ENCODE measurements at places on chromosomes 16 and 17.

DNA sequence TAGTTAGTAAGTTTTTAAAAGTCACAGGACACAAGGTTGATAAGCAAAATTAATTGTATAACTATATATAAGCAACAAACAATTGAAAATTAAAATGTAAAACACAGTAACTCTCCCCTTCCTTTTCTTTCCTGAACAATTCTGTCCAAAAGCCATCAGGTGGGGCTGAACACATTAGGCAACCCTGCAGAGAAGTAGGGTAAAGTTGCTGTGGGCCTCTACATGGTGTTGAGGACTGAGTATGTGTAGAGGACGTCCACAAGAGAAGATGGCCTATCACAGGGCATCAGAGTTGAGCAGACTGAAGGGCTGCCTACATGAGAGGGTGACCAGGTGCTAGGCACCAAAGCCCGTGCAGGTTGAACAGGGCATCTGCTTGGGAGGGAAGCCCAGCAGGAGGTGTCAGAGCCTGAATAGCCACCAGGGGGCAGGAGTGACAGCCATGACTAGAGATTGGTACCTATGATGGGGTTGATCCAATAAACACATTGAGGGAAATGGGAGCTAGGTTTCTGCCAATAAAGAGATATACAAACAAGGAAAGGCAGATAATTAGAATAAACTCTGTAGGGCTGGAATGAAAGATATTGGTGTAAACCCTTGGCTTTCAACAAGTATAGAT, 415.1 kb downstream of the NPIPA8 start:
- DNase-seq, result peak; percentile 21

- peak; percentile 76 for DNase-seq
Observed at GRCh38 chr16:17566075-17566474, 95.3 kb upstream of the XYLT1 start.

DNA sequence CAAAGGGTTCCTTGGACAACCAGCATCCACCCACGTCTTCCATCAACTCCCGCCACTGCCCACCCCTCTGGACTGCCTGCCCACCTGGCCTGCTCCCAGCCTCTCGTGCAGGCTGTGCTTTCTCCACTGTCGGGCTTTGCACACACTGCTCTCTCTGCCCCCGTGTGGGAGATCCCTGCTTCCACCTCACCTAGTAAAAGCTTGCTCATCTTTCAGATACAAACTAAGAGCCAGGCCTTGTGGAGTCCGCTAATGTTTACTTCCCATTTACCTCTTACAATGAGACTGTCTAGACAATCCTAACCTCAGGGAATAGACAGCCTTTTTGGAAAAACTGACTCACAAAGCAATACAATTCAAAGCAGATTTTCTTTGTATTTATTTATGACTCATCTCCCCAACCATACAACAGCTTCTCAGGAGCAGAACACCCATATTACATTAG, 67.6 kb downstream of the USP31 start:
- DNase-seq, result peak; percentile 81

DNA sequence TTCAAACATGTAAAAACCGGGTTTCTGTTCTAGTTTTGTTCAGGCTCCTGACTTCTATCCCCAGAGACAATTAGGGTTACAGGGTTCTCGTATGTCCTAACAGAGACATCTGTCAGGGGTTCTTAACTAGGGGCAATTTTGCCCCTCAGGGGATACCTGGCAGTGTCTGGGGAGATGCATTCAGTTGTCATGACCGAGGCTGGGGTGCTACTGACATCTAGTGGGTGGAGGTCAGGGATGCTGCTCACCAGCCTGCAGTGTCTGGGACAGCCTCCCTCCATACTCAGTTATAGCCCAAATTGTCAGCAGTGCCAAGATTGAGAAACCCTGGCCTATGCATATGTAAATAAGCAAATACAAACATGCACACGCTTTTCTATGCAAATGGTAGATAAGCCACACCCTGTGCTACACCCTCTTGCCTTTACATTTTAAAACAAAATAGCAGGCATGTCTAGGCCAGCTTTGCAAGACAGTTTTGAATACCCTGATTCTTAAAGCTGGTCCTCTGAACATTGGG, 37.4 kb downstream of the CLEC16A start:
- DNase-seq, result peak; percentile 22

GRCh38 chr16:11328172-11329070, 16.8 kb upstream of the RMI2 start:
- peak; percentile 74 for DNase-seq

DNA sequence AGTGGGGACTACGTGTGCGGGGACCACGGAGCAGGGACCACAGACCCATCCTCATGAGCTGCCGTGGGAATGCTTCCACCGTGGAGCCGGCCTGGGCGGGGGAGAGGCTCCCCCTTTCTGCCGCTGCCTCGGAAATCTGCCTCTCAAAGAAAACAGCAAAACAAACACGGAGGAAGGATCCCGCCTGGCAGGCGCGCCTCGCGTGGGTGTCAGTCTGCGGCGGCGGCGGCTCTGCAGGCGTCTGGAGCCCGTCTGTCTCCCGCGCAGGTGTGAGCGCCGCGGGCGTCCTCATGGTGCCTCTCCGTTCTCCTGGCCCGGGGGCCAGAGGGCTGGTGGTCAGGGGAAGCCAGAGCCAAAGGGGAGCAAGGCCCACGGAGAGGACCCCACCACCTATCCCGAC, 27.5 kb downstream of the GSE1 start:
- DNase-seq, result no peak

- no peak for DNase-seq
Observed at GRCh38 chr16:49604602-49605001, 231.0 kb downstream of the C16orf78 start.

DNA sequence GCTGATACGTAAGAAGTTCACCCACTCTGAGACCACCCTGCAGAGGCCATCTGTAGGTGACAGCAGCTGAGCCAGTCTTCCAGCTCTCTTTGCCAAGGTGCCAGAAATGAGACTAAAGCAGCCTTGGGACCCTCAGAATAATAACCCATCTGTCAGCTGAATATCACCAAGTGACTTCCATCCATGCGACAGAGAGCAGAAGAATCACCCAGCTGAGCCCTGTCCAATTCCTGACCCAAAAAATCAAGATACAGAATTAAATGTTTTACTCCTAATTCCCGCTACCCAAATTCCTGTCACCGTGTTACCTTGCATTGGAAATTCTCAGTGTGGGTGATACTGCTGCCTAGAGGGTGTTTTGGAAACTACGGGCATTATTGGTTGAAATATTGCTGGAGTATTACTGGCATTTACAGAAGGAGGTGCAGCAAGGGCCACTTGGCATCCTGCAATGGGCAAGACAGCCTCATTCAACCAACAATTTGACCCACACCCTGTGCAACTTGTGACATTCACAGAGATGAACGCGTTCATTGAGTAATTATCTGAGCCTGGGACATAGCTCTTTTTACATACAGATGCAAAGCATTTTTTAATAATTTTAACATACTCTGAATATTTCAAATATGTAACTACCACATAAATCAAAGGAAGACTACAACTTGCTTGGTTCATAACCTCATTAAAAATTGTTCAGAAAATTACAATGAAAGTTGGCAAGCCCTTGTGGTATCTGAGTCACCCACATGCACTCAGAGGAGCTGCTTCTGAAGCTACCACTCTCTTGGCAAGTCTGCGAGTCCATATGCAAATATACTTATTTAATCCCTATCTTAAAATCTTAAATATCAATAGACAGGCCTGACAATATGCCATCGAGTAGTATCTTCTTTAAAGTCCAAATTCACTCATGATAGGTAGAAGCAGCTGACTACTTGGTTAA, 126.6 kb downstream of the C16orf95 start:
- no peak for DNase-seq

GRCh38 chr16:7231762-7232161, 100.9 kb upstream of the RBFOX1 start:
- DNase-seq, result no peak

DNA sequence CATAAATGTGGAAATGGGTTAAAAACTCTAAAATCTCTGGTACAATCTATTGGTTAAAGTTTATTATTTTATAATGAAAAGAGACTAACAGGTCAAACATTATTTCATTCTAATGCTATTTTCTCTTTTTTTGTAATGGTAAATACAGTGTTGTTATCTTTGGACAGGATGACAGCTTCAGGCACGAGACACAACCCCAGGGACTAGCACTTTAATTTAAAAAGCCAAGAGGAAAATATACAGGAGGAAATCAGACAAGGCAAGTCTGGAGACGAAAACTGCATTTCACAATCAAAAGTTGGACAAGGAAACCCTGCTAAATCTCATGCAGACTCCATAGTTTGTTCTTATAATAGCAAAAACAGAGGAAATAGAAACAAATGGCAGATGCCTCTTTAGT, 589.1 kb upstream of the CDH8 start:
- DNase-seq, result no peak

GRCh38 chr17:436571-436970, 84.0 kb upstream of the RPH3AL start:
- no peak for DNase-seq

- DNase-seq, result peak; percentile 51
Observed at GRCh38 chr16:1723450-1724147, 17.6 kb downstream of the MAPK8IP3 start.

DNA sequence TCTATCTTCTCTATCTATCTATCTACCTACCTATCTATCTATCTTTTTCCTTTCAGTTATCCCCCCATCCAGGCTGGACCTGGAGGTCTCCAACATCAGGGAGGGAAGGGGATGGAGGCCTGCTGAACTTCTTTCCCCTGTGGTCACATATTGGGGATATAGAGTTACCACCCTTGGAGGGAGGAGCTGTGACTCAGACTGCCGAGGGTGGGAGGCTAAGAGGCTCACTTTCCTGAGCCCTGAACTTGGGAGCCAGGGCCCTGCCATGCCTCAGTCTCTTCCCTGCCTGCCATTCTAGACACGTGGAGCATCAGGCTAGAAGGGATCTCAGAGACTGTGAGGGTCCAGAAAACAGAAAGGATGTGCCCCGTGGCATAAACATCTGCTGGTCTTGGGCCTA, 8.4 kb downstream of the LRRC3C start:
- DNase-seq, result no peak

- DNase-seq, result peak; percentile 18
Observed at GRCh38 chr17:30235386-30236296, at the start of gene SLC6A4. Gene SLC6A4, minus strand, starts transcription at chr17:30235697. Its CDS starts 13,739 bp downstream, at chr17:30221958.

DNA sequence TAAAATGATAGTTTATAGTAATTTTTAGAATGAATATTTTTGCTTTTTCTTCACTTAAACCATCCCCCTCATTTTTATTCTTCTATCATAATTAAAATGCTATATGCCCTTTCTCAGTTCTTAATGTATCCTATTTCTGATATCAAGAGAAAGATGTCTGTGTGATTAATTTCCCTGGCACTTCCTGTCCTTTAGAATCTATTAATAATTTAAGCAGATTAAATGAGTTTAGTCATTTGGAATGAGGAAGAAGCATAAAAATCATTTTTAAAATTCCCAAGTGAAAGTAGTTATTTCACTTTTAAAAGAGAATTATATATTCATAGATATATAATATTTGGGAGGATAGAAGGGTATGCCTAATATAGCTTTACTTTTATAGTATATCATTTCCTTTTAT, 27.8 kb upstream of the CDR2 start:
- DNase-seq, result no peak

DNA sequence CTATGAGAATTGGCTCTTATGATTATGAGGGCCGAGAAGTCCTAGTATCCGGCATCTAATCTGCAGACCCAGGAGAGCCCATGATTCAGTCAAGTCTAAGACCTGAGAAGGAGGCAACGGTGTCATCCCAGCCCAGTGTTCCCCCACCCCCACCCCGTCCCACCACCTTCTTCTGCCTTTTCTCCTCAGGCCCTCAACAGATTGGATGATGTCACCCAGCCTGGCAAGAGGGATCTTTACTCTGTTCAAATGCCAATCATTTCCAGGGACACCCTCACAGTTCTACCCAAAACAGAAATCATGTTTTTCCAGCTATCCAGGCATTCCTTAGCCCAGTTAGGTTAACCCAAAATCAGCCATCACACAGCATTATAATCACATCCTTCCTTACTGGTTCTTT, 10.0 kb upstream of the GAA start:
- DNase-seq, result no peak

GRCh38 chr17:82881324-82881823, 41.6 kb upstream of the ZNF750 start:
- DNase-seq, result no peak

GRCh38 chr16:50731130-50731988, 10.5 kb upstream of the CYLD start:
- DNase-seq, result no peak

GRCh38 chr16:24896439-24896838, 50.7 kb downstream of the SLC5A11 start:
- DNase-seq, result no peak

DNA sequence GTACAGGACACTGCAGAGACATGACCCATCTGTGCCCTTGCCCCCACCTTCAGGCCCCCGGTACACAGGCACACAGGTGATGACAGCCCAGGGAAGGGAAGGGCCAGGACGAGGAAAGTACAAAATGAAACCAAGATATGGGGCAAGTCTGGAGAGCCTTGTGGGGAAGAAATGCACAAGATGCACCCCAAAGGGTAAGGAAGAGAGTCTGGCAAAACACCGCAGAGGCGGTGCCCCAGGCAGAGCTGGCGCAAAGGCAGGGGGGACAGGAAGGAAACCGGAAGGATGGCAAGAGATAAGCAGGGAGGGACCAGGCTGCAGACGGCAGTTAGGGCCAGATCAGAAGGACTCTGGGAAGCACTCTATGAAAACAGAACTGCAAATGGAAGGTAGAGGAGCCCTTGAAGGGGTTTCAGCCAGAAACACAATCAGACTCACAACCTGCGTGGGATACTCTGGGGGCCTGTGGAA, 81.4 kb downstream of the SLC39A11 start:
- no peak for DNase-seq

GRCh38 chr16:89191901-89192185, 8.5 kb downstream of the SLC22A31 start:
- no peak for DNase-seq

DNA sequence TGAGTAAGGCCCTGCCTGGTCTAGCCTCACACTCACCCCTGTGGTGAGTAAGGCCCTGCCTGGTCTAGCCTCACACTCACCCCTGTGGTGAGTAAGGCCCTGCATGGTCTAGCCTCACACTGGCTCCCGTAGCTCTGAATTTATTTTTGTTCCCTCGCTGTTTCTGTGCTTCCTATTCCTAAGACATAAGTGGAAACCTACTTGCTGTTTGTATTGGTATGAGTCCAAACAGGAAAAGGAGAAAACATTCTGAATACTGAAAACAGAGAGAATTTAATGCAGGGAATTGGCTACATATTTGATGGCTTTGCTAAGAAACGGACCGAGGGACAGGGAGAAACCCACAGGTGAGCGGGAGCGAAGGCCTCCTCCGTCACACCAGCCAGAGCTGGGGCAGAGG, 267.8 kb downstream of the FOXL1 start:
- no peak for DNase-seq

DNA sequence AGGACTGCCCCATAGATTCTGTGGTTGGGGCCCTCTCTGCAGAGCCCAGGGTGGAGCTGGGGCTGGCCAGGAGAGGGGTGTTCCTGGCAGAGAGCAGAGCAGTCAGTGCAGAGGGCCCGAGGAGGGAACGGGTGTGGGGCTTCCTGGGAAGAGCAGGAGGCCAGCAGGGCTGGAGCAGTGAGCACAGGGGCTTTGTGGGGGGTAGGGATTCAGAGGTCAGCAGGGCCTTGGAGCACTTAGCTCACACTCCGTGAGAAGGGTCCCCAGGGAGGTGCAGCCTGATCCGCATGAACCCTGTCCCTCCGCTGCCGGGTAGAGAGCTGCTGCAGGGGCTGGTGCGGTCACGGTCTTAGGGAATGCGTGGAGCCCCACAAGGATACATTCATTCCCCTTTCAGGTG, 113.0 kb upstream of the CIBAR2 start:
- DNase-seq, result no peak
